ENCODE measurements at places on chromosomes 11 and 22.
A peak's percentile ranks its signal among the peaks of the same experiment; 100 is the strongest.

DNA sequence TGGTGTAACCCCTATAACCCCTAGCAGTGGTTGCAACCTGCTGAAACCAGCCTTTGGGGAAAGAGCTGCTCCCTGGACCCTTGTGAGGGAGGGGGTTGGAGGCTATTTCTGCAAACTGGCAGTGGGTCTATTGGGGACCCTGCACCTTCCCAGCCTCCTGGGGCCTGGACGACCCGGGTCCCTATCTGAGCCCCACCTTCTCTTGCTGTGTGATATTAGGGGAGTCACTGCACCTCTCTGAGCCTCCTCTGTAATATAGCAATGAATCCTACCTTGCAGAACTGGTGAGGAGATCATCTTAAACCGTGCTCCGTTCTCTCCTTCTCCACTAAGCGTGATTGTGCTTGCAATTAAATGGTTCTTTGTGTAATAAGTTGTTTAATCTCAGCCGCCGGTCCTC lies 24.0 kb upstream of the MPPED1 start:
- no peak for DNase-seq

GRCh38 chr11:73342633-73343032 lies 33.6 kb upstream of the RELT start:
- no peak for DNase-seq

DNA sequence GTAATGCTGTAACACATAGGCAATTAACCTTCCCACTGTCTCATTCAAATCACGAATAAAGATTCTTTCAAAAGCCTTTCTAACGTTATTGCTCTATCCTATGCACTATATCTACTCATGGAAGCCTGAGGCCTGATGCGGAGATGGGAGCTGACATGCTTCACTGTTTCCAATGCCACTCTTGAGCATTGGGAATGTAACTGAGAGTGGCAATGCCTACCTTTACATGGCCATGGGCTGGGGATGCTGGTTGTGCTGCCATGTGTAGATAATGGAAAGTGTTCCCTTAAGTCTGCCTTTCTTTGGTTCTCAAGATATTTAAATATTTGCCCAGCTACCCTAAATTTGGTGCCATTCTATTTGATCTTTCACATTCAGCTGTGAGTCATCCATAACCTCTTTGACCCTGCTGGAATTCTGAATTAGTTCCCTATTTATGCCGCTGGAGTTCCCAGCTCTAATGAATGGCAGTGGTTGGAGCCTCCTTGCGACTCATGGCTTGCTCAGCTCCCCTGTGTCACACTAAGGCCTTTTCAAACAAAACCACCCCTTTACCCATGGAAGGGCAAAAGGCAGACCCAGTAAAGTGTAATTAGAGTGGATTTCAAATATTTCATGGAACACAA lies 21.4 kb upstream of the DKK3 start:
- peak; percentile 88 for DNase-seq

GRCh38 chr11:33379947-33380346 lies 122.8 kb downstream of the HIPK3 start:
- DNase-seq = no peak

DNA sequence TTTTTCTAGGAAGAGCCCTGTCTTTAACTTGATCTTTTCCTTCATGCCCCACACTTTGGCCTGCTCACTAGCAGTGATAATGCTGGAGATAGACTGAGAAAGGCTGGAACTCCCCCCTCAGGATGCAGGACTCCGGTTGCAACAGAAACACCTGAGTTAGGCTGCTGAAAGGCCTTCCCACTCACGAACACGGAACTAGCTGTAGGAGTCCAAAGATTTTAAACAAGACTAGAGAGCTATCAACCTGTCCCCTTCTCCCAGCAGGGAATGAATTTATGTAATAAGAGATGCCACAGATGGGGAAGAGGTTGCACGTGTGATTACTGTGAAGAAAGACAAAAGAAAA lies 13.0 kb downstream of the SCN3B start:
- DNase-seq = no peak

- DNase-seq = no peak
Observed at GRCh38 chr11:123684601-123685000, 30.2 kb upstream of the SCN3B start.
